ENCODE measurements at places on chromosomes 1 and 21. TPM values are rescaled to one million over a fixed set of nuclear protein-coding genes. Genes with fewer than 3 reads are reported as not detected.

DNA sequence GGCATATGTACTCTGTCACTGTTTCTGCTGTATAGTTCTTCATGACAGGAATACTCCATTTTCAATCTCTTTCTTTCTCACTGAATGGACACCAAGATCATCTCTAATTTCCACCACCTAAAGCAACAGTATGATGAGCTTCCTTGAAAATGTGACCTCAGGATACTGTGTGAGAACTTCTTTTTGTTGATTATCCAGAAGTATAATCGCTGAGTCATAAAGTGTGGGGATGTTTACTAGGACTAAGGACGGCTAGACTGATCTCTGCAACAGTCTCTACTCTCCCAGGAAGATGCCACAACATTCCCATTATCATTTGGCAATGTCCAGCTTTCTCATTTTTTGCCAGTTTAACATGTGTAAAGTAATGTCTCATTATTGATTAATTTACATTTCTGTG, 70.3 kb downstream of the TNFSF18 start:
- no peak for DNase-seq

DNA sequence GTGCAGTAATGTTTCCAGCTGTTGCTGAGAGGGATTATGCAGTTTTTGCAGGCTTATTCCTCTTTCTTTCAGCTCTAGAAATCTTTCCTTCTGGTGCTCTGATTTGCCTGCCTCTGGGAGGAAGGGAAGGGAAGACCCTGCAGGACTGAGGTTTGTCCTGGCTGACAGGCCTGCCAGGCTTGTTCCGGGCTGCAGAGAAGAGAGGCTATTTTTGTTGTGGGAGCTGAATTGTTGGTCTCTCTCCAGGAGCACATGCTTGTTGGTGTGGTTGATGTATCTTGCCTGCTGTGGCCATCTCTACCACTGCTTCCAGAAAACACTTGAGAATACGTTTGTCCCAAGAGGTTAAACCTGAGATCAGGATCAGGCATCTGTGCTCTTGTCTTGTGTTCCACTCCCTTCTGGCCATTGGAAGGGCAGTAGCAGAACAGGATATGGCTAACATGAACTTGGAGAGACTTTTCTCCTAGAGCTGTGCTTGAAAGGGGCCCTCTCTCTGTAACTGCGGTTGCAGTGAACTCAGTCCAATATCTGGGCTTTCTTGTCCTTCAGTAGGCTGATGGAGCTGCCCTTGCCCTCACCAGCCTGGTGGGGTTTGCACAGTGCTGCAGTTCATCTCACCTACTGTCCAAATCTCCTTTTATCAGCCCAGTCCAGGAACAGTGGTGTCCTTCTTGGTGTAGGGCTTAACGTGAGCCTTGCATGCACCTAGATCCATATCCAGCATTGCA, 21.5 kb upstream of the SLC25A34 start:
- no peak for DNase-seq

Gene FAM177B
- not detected for total RNA-seq

DNA sequence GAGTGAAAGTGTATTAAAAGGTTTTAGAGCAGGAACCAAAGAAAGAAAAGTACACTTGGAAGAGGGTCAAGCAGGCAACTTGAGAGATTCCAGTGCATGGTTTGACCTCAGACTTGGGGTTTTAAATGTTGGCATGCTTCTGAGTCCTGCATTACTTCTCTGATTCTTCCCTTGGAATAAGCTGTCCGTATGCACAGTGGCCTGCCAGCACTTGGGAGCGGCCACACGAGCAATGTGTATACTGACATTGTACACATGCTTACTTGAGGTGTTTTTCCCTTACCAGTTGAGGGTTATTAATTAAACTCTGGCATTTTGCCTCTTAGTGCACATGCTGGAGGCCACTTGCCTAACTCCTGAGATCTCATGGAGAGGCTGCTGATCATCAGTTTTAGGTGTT, 786.6 kb upstream of the RGS18 start:
- no peak for DNase-seq

Gene VHLL
- total RNA-seq: not detected
